ENCODE measurements at places on chromosomes 2 and 18.
A peak's percentile ranks its signal among the peaks of the same experiment; 100 is the strongest.

- no peak for DNase-seq
Observed at GRCh38 chr2:207920321-207920720, 105.0 kb downstream of the PLEKHM3 start.

GRCh38 chr2:65507102-65508069 lies 75.0 kb upstream of the SPRED2 start:
- no peak for DNase-seq

GRCh38 chr18:57095884-57096283 lies 51.0 kb upstream of the BOD1L2 start:
- no peak for DNase-seq

DNA sequence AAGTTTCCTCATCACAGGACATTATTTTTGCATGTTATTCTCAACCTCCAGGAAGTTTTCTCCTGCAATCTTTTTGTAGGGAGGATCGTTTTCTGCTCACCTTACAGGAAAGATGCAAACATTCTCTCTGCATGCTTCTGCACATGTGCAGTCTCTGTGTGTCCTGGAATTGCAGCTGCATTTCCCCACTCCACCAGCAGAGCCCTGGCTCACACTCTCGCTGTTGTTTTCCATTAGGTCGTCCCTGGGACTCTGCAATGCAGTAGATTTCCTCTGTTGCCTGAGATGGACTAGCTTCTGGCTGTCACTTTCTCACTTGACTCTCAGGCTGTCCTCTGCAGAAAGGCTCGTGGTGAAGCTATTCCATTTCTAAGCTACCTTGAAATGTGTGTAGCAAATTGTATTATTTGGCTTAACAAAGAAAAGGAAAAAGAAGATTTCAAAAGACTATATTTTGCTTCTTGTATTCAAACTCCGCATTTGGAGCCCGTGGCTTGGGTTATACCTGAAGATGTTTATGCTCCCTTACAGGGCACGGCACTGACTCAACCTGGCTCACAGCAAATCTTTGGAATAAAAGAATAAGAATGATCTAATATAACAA lies 346.7 kb downstream of the RAD51AP2 start:
- DNase-seq, result peak; percentile 6

- no peak for DNase-seq
Observed at GRCh38 chr18:3172097-3172496, 47.7 kb downstream of the MYOM1 start.

GRCh38 chr2:109166811-109167210 lies 37.8 kb downstream of the SH3RF3 start:
- DNase-seq, result no peak

DNA sequence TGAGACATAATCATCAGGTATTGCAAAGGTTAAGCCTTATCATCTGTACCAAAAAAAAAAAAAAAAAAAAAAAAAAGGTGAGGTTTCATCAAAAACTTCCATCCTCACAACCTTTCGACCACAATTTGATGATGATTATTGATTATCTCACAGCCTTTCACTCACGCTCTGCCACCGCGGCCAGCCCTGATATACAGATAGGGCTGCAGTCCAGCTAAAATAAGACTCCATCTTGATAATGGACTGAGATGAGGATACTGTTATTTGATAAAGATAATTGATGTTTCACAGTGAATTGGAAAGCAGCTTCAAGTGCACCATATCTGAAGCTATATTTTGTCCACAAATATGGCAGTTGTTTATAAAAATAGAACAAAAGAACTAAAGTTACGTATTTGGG lies 159.7 kb upstream of the BOD1L2 start:
- DNase-seq, result no peak

- no peak for DNase-seq
Observed at GRCh38 chr2:160258492-160258805, 58.4 kb upstream of the ITGB6 start.

GRCh38 chr18:76494231-76495005 lies 624 bp downstream of the ZNF516 start:
- DNase-seq, result no peak

GRCh38 chr2:199458009-199458805 lies 468 bp upstream of the SATB2 start:
- peak; percentile 67 for DNase-seq

DNA sequence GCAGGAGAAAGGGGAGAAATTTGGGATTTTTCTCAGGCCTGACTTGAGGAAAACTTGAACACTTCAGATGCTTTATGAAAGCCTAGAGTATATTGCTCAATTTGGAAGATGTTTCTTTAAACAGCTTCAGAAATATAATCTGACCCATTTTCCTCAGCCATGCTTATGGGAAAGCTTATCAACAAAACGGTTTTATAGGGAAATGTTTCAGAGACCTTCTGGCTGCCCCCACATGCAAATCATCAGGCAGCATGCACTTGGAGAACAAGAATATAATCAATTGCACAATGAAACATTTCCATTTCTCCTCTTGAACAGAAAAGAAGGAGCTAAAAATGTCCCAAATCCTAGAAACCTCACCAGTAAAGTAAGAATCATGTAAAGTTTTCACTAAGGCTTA lies 411.2 kb upstream of the ETAA1 start:
- no peak for DNase-seq

- DNase-seq, result no peak
Observed at GRCh38 chr2:6888724-6889123, 11.1 kb downstream of the RSAD2 start.

- DNase-seq, result no peak
Observed at GRCh38 chr2:235347691-235348090, 146.2 kb upstream of the AGAP1 start.

- no peak for DNase-seq
Observed at GRCh38 chr2:21406386-21406785, 282.6 kb downstream of the TDRD15 start.

DNA sequence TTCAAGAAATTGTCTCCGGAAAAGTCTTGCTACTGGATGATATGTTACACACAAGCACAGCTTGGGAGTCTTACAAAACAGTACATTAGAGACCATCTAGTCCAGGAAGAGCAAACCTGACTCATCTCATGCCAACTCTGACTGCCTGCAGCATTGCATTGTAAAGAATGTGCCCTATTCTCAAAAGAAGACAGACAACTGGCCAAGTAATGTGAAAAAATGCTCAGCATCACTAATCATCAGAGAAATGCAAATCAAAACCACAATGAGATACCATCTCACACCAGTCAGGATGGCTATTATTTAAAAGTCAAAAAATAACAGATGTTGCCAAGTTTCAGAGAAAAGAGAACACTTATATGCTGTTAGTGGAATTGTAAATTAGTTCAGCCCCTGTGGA lies 42.7 kb upstream of the GORASP2 start:
- no peak for DNase-seq

DNA sequence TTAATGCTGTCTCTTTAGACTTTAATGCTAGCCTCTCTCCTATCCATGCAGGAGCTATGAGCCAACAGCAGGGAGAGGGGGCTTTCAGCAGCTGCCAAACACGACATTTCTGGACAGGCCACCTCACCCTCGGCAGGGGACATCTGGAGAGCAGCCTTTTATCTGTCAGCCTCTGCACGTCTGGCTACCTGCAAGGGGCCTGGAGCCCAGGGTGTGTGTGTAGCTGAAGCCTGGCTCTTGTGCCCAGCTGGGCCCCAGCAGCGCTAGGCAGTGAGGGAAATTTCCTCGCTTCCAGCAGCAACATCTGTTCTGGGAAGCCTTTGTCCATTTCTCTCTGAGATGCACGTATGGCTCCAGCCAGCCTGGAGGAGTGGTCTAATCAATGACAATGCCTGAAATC lies 728.7 kb upstream of the ID2 start:
- DNase-seq, result no peak

DNA sequence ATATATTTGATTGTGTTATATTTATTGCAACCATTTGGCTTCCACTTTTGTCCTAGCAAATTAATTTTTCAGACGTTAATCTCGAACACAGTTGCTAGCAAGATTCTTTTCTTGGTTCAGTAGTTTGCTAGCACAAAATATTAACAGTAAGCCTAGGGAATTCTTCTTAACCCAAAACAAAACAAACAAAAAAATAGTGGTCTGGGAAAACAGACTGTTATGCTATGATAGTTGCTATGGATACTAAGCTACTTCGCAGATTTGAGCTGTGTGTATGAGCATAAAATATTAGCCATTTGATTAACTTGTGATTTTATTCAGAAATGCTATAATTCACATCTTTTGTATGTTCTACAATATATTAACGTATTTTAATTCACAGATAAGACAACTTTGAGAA lies 541.5 kb upstream of the NETO1 start:
- no peak for DNase-seq

DNA sequence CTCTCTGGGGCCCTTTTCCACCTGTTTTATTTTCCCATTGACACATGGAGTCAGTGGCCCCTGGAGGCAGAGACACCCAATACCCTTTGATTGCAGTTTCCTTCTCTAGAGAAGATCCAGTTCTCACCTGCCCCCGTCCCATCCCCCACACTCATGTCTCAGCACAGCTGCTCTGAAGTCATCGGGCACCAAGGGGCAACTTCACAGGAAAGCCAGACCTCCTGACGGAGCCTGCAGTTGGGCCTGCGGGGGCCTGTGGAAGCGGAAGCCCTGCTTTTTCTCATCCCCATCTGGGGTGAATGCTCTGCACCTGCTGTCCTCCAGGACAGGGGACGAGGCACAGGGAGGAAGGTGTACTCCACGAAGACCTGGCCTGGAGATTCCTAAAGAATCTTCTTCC lies 308.3 kb upstream of the EPAS1 start:
- no peak for DNase-seq

DNA sequence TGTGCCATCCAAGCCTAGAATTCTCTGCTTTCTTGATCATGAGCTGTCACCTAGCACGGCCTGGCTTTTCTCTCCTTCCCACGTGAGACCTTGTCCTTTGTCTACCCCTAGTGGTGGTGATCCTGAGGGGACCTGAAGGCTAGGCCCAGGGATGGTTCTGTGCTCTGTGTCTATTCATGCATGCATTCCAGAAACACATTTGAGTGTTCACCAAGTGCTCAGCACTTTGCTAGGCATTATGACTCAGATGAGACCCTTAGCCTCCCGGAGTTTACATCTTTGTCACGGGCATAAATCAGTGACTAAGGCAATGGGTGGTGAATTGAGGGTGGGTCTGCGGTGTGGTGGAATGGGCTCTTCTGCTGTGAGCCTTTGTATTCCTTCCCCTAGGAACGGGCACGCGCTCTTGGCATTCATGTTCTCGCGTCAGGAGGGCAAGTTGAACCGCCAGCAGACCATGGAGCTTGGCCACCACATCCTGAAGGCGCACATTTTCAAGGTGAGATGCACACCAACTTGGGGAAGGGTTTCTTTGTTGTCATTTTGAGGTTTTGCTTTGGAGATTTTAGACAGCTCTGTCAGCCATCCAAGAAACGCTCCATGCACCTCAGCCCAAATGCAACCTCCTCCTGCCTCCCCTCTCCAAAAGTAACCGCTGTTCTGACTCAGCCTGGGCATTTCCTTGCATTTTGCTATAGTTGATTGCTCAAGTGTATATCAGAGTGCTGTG lies 100.9 kb downstream of the WDSUB1 start:
- peak; percentile 19 for DNase-seq

DNA sequence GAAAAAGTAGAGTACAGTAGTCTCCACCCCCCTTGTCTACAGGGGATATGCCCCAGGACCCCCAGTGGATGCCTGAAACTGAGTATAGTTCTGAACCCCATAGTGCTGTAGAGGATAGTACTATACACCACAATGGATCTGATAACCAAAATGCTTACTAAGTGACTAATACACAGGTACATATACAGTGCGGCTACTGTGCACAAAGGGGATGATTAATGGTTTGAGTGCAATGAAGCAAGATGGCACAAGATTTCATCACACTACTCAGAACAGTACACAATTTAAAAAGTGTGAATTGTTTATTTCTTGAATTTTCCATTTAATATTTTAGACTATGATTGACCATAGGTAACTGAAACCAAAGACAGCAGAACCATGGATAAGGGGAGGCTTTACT lies 446.9 kb upstream of the NRP2 start:
- DNase-seq, result peak; percentile 9

- DNase-seq, result no peak
Observed at GRCh38 chr2:13414897-13415296, 698.2 kb downstream of the TRIB2 start.

GRCh38 chr2:221360742-221361141 lies 211.4 kb downstream of the EPHA4 start:
- DNase-seq, result no peak

GRCh38 chr2:160741815-160742214 lies 248.2 kb upstream of the RBMS1 start:
- no peak for DNase-seq

GRCh38 chr18:67421651-67422050 lies 94.9 kb downstream of the DSEL start:
- DNase-seq, result no peak

- no peak for DNase-seq
Observed at GRCh38 chr18:69945220-69946114, 2.2 kb downstream of the CD226 start.

DNA sequence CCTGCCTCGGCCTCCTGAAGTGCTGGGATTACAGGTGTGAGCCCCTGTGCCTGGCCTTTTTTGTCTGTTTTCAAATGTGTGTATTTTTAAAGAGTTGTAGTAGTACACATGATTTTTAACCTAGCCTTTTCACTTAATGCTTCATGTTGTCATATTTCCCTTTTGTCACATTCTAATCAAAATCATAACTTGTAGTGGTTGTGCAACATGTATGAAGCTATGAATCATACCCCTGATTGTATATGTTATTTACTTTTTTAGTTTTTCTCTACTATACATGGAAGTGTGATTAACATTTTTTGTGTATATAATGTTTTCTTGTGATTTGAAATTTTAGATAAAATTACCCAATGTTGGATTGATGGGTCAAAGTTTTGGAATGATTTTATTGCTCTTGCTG lies 8.5 kb downstream of the GEN1 start:
- no peak for DNase-seq

DNA sequence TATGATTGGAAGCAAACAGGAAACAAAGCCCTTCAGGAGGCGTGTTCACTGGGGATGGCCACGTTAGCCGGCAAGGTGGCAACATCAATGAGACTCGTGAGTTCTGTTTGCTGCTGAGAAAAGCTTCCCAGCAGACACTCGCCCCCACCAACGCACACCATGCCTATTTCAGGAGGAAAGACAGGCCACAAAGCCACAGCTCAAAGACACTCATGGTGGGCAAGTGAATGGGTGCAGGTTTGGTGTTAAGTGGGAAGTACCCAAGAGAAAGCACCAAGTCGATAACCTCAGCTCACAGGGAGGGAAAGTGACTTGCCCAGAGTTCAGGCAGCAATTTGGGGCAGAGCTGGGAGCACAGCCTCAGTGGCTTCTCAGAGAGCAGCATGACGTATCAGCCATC lies 10.5 kb upstream of the MTERF4 start:
- DNase-seq, result no peak

DNA sequence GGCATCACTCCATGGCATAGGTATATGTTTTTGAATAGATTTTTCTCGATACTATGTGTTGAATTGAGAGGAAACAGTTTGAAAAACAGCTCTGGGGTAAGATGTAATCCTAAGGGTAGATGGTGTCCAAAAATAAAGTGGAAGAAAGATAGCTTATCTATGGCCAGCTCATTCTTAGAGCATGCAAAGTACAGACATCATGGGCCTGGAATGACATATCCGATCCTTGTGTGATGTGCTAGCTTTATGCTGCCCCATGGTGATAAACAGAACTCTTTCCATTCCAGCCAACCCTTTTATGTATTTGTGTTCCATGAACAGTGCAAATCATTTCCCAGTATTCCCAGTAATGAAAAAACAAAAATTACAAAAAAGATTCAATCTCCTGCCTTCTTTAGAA lies 390.2 kb upstream of the NXPH2 start:
- DNase-seq, result no peak

GRCh38 chr2:52429740-52430139 lies 1337.9 kb upstream of the CHAC2 start:
- DNase-seq, result no peak
